ENCODE measurements at places on chromosomes 1 and 21.

DNA sequence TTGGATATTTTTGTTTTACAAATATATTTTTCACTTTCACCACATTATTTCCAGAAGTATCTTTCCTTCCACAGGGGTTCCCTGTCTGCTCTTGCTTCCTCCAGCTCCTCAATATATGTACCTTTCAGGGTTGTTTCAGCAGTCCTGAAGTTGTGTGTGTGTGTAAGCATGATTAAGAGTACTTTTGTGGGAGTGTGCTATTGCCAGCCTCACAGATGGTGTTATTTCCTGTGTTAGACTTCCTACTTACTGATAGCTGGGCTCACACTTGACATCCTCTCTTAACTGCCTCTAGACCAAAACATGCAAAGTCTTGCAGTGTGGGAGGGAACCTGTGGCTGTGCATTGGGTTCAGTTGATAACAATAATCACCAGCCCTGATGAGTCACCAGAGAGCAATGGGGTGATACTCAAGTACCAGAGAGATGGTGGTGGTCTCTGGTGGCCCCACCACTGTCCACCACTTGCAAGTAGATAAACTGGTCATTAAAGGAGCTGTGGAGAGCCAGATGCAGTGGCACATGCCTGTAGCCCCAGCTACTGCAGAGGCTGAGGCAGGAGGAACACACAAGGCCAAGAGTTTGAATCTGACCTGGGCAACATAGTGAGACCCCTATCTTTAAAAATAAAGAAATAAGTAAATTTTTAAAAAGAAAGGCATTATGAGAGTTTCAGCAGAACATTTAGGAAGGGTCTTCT lies 126.7 kb downstream of the NR5A2 start:
- no peak for DNase-seq

DNA sequence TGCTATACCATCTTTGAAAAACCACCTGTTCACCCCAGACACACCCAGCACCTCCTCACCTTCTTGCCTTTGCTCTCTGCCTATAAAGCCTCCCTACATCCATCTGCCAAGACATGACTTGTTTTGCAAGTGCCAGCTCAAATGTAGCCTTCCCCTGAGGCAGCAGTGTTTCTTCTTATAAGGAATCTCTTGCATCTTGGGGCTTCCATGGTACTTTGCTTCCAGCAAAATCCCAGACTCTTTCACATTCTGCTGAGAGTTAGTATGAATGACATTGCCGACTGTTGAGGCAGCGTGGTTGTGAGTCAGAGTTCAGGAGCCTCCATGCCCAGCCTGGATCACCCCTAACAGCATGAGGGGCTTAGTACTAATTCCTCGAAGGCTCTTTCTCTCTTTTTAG lies 217.4 kb upstream of the RUNX1 start:
- no peak for DNase-seq

- no peak for DNase-seq
Measured at GRCh38 chr1:56502700-56503245, 76.6 kb downstream of the PLPP3 start.

DNA sequence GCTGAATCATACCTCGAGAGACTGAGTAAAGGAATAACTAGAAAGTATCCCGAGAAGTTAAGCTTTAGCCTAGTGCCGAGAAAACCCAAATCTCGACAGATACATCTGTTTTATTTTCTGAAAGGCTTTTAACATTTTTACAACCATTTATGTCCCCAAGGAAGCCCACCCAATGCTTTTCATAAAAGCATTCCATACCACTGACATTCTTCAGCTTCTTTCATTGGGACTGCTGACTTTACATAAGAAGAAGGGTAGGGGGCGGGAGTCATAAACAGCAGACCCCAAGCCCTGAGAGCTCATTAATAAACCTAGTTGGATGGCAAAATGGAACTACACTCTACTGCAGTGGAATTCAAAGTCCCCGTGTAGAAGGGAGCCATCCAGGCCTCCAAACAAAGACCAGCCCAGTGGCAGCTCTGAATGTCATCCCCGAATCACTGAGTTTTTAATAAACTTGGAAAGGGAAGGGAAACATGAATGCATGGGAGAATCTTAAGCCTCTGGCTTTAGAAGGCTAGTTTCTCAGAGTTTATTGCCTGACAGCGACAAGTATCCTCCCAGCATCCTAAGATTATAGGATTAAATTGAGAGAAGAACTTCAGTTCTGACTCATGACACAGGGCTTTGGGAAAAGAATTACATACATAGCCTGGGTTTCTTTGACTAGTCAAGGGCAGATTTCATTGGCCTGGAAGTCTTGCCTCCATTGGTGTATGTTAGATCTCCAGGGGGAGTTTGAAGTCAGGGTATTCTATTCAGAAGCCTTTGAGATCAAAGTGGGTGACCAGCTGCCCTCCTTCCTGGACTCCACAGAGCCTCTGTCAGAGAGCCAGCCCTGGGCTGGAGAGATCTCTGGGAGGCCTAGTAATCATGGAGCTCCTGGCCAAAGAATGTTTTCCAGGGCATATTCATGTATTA lies 3.7 kb downstream of the ATF3 start:
- DNase-seq: no peak

- DNase-seq: no peak
Measured at GRCh38 chr1:206930210-206930798, 8.6 kb upstream of the FCMR start.

DNA sequence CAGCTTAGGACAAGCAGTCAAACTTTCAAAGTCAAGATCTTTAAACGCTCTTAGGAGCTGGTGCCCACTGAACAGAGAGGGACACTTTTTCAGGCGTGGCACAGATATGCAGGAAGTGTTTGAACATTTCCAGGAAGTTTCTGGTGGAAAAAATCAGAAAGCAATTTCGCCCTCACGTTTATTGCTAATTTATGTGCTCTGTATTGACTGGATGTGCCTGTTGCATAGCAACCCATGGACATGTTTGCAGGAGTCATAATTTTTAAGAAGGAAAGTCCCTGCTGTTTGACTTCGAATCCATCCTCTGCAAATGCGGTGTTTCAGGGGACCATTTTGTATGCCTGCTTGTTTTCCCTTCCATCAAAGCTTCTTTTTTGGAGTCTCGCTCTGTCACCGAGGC lies 239.9 kb upstream of the IRF2BP2 start:
- DNase-seq: no peak
